Myocyte (in vitro differentiated cells): ENCODE measurements at places on chromosomes 2 and 18. TPM values are rescaled to one million over a fixed set of nuclear protein-coding genes. Genes with fewer than 3 reads are reported as not detected.

DNA sequence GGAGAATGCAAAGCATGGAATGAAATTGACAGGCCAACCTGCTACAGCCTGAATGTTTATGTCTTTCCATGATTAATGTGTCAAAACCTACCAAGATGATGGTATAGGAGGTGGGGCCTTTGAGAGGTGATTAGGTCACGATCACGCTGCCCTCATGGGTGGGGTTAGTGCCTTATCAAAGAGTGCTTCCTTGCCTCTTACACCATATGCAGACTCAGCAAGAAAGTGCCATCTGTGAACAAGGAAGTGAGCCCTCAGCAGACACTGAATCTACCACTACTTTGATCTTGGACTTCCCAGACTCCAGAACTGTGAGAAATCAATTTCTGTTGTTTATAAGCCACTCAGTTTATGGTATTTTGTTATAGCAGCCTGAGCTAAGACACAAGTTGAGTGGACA, 147.5 kb upstream of the BCL2L11 start:
- DNase-seq: no peak

- DNase-seq: peak; percentile 82
Measured at GRCh38 chr2:197273485-197273884, 37.1 kb downstream of the ANKRD44 start.

DNA sequence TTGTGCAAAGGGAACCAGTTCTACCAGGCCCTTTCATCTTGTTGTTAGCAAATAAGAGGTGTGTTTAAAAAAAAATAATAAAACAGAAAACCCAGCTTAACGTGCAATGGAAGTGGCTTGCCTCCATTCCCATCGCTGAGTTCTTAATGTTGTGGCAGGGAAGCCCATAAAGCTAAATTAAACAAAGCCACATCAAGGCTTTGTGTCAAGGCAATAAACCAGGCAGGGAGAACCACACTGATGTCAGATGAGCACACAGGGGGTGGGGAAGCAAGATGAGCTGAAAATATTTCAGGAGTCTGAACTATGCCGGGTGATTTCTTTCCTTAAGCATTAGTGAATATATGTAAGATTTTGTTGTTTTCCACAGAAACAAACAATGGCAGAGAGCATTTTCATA, 73.5 kb downstream of the PHLPP1 start:
- DNase-seq: peak; percentile 62

DNA sequence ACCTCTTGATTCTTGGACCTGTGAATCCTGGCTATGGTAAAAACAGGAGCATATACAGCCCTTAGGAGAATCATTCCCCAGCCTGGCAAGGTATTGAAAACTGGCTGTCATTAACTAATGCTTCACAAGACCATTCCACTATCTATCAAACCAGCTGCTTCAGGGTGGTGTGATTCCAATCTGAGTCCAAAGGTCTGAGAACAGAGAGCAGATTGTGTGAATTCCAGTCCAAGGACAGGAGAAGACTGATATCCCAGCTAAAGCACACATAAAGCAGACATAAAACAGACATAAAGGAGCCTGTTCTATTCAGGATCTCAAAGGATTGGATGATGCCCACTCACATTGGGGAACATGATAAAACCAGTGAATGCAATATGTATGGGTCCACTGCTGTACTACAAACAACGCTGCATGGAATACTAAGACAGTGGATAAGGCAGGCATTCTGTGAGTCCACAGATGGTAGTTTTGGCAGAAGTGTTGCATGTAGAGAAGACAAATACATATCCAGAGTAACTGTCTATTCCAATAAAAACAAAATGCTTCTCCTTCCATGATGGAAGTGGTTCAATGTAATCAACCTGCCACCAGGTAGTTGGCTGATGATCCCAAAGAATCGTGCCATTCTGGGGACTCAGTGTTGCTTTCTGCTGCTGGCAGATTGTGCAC, 363.9 kb downstream of the KCNJ3 start:
- DNase-seq: no peak

GRCh38 chr2:179724403-179724802, 137.0 kb downstream of the ZNF385B start:
- no peak for DNase-seq

- DNase-seq: no peak
Measured at GRCh38 chr18:49021433-49022129, 70.8 kb upstream of the SMAD7 start.

GRCh38 chr2:115649731-115650130, 1207.3 kb downstream of the DPP10 start:
- no peak for DNase-seq

GRCh38 chr2:124822516-124822915, 797.4 kb downstream of the CNTNAP5 start:
- no peak for DNase-seq

DNA sequence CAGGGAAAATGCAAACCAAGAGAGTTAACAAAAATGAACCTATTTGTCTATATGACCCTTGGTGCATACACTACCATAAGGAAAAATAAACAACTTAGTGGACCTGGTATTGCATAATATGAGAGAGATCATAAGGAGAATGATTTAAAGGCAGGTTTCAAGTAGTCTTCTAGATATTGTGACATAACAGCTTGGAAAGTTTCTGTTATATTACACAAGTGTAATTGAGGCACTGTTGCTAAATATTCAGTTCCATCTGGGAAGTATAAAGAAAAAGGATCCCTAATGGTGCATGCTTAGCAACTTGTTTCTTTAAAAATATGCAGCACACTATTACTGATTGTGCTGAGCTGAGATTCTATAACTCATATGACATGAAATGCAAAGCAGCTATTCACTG, 252.2 kb upstream of the SPHKAP start:
- no peak for DNase-seq

DNA sequence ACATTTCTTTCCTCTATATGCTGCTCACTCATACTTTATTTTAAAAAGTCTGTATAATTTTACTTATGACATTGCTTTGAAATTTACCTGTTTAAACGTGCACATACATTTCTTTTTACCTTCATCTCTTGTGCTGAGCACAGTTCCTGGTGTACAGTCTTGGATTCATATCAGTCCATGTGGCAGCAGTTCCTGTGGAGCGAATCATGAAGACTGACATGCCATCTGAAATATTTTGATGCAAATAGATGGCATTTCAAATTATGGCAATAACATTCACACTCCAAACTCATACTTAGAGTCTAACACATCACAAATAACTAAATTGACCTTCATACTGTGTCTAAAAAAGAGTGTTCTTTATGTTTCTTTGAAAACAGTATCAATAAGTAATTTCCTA, 90.3 kb upstream of the CDH2 start:
- peak; percentile 12 for DNase-seq

DNA sequence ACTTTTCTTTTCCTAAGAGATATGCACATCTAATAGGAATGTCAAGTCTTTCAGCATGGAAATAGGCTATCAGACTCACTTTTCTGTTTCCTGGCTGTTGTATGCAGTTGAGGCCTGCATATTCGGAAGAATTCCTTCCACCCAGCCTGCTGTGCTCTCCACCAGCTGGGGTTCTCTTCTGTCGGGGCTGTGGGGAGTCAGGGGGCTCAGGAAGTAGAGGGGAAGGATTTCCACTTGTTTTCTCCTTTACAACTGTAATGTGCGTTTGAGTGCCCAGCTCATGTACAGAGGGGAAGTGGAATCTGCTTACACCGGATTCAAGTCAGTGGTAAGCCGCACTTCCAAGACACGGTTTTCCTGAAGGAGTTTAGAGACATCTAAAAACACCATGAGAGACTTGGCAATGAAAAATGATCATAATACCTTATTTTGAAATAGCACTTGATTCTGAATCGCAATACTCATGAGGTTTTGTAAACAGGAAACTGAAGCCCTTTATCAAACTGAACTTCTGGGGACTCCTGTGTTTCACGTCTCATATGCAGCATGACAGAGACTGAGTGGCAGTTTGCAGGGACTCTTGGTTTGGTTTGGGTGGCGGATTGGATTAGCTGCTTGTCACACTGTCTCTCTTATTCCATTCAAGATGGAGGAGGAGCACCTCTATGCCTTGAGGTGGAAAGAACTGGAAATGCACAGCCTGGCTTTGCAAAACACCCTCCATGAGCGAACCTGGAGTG, 90.4 kb downstream of the MTCL1 start:
- DNase-seq: no peak

DNA sequence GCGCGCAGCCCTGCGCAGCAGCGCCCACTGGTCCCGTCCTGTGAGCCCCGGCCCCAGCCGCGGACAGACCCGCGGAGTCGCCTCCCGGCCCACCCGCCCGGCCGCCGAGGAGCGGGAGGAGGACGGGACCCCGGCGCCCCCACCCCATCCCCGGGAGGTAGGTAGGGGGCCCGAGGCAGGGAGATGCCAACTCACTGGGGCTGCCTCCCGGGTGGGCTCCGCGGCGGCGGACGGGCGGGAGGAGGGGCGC, 160 bp downstream of the SPTBN1 start:
- no peak for DNase-seq

DNA sequence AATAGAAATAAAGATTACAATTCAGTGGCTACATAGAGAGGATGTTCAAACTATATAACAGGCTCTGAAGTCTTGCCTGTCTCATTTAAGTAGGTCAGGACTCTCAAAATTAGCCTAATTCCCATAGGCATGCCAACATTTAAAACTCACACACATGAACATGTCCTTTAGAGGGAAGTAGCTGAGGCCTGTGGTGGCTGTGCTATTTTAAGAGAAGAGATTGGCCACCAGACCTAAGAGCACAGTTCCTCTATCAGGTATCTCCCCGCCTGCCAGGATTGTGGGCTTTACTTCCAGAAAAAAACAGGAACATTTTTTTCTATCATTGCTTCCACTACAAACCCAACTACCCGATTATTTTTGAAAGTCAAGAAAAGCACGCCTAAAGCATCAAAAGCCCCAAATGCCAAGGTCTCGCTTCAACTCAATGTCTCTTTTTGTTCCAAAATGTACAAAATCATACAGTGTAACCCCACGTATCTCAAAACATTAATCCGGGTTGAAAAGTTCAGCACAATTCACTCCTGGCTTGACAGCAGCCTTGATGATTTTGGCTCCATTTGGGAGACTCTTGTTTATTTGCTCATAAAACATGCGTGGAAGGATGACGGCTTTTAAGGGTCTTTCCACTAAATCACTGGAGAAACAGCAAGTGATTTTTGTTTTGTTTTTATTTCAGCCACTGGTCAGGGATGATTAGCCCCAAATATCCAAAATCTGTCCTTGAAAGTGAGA, 15.3 kb downstream of the FHL2 start:
- DNase-seq: no peak

- no peak for DNase-seq
Measured at GRCh38 chr18:50633992-50634391, 74.1 kb downstream of the MAPK4 start.

DNA sequence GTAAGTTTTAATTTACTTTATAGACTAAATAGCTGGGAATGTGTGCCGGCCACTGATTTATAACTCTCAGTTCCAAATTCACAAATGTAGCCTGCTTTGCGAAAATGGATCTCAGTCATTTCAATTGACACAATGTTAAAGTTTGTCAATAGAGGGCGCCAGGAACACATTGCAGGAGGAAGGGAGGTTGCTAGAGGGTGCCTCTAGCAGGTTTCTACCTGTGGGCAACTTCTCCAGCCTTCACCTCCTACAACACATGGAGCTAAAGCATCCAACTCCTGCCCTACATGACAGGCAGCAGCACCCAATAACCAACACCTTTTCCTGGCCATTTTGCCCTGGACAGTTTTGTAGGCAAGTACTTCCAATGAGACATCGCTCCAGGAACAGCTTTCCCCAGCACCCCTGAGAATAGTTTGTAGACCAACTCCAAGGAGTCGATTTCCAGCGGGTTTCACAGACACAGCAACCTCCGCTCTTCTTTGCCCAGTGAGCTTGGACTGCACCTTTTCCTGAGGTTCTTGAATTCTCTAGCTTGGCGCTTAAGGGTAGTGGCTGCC, 784.8 kb upstream of the CDH2 start:
- peak; percentile 30 for DNase-seq

DNA sequence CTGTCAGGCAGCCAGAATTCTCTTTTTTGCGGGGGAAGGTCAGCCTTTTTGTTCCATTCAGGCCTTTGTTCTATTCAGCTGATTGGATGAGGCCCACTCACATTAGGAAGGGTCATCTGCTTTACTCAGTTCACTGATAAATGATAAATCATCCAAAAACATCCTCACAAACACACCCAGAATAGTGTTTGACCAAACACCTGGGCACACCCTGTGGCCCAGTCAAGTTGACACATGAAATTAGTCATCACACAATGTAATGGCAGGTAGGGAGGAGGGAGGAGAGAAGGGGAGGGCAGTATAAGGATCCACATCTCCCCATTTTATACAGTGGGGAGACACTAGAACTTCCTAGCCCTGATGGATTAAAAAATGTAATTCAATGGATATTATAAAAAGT, 8.3 kb upstream of the RMC1 start:
- no peak for DNase-seq

- DNase-seq: no peak
Measured at GRCh38 chr18:27582760-27583412, 397.8 kb upstream of the CHST9 start.

DNA sequence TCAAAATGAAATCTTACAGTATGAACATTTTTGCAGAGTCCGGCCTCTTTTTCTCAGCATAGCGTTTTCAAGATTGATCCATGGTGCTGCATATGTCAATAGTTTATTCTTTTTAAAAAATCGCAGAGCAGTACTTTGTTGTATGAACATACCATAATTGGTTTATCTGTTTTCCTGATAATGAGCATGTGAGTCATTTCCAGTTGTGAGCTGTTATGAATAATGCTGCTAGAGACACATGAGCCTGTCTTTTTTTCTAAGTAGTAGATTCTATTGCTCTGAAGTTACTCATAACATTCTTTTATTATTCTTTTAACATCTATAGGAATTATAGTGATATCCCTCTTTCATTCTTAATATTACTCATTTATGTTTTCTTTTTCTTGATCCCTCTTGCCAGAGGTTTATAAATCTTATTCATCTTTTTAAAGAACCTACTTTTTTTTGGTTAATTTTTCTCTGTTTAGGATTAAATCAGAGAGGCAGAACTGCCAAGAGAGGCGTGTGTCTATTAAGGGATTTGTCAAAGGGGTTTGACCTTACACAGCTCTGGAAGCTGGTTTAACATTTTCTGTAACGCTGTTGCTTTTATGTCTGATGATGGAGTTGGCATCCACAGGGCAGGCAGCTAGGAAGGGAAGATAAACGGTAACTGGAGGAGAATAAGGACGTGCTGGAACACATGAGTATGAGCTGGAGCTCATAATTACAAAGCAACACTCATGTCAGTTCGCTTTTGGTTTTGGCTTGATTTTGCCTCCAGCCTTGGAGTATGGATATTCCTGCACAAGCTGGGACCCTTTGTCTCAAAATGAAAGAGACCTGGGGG, 47.4 kb downstream of the MGAT5 start:
- no peak for DNase-seq

PTPRN gene
- 0.24 and 0.68 TPM in 2 replicates for total RNA-seq

ZAP70 gene
- 2.2 and 2.3 TPM in 2 replicates for total RNA-seq

UNC80 gene
- not detected in 2 replicates for total RNA-seq

GAREM2 gene
- 0.86 and 1.2 TPM in 2 replicates for total RNA-seq

PNO1 gene
- total RNA-seq: 23.7 and 23.8 TPM in 2 replicates

MROH2A gene
- not detected in 2 replicates for total RNA-seq

DNAJC5G gene
- total RNA-seq: not detected in 2 replicates

SERPINB10 gene
- total RNA-seq: not detected in 2 replicates

CERKL gene
- not detected in 2 replicates for total RNA-seq

PLEK gene
- total RNA-seq: not detected in 2 replicates

CRACDL gene
- 0.11 and 0.26 TPM in 2 replicates for total RNA-seq

C1GALT1C1L gene
- total RNA-seq: 0.24 TPM in 1 of 2 replicates, not detected in the other

LIMS4 gene
- 22.6 and 29.9 TPM in 2 replicates for total RNA-seq

UGT1A8 gene
- total RNA-seq: not detected in 2 replicates

USP14 gene
- 22.8 and 23.8 TPM in 2 replicates for total RNA-seq

PREB gene
- total RNA-seq: 80.0 and 90.0 TPM in 2 replicates
